ENCODE measurements at places on chromosomes 5 and 9. TPM values are rescaled to one million over a fixed set of nuclear protein-coding genes. Genes with fewer than 3 reads are reported as not detected.

DNA sequence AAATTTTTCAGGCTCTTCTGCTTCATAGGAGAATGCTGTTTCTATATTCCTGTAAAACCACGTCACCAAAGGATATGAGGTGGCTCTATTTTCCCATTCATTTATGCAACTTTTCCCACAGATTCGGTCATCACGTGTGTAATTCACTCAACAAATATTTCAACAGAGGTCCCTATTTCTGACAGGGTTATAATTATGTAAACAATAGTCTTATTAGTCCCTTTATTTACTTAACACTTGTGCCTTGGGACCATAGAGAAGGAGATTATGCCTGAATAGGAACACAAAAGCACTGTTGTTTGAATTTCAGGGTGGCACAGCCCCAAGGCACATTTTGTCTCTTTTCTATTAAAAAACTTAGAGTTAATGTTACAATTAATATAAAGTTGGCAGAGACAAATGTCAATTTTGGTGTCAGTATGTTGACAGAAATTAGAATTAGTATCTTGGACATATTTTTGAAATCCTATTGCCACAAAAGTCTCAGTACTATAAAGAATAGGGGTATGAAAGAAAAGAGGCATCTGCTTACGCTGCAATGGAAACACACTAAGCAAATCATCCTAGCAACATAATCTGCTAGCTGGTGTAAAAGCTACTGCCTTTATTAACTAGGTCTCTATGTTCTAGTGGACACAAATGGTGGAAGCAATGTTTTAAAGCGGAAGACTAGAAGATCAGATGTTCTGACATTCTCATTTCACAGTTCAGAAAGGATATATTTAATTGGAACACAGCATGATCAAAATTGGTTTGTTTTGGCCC is 229.1 kb upstream of the TBCA start:
- H3K36me3 ChIP-seq, result no peaks in the 10 kb centered on the region
- H3K27me3 ChIP-seq, result no peaks in the 10 kb centered on the region
- H3K4me1 ChIP-seq, result no peaks in the 10 kb centered on the region
- H3K4me3 ChIP-seq, result no peak overlapping the region
- DNase-seq, result no peak
- no peak overlapping the region for H3K27ac ChIP-seq

DNA sequence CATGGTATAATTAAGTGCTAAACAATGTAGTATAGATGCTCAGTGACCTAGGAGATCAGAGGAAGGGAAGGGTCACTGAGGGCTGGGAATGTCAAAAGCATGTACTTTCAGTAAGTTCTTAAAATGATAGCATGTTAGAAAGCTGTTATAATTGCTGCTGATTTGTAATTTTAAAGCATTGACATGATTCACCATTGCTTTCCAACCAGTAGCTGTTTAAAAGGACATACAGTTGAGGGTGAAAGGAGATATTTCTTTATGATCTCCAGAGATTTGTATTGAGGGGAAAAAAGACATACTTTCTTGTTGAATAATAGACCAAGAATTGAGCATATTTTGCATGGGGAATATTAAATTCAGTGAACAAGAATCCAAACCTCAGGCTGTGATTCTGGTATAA is 1.2 kb upstream of the SLC1A3 start:
- no peak overlapping the region for H3K27ac ChIP-seq
- no peak overlapping the region for H3K4me3 ChIP-seq
- no peak for DNase-seq
- no peaks in the 10 kb centered on the region for H3K4me1 ChIP-seq
- no peaks in the 10 kb centered on the region for H3K36me3 ChIP-seq
- no peaks in the 10 kb centered on the region for H3K27me3 ChIP-seq

DNA sequence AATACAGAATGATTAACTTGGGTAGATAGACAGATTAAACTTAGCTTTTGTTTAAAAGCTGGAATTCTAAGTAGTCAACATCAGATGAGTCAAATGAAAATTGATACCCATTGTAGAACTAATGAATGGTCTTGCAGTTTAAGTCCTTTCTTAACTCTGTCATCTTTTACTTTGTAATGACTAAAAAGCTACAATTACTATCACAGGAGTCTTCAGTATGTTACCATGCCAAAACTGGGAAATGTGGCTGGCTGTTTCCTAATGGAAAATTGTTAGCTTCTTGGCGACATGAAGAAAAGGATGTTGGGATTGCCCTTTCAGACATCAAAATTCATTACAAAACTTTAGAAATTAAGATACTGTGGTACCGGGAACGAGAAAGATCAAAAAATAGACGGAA is 20.2 kb upstream of the ANXA1 start:
- H3K27me3 ChIP-seq, result no peaks in the 10 kb centered on the region
- no peaks in the 10 kb centered on the region for H3K36me3 ChIP-seq
- H3K4me3 ChIP-seq, result peak overlapping the region; percentile 53

DNA sequence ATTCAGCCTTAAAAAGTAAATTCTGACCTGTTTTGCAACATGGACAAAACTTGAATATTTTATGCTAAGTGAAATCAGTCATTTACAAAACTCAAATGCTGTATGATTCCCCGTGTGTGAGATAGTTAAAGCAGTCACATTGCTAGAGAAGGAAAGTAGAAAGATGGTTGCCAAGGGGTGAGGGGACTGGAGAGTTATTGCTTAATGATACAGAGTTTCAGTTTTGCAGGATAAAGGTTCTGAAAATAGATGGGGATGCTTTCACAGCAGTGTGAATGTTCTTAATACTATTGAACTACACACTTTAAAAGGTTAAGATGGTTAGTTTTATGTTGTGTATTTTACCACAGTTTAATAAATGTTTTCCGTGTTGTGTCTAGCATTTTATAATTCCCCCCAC is 51.2 kb downstream of the SGCD start:
- H3K4me1 ChIP-seq, result no peaks in the 10 kb centered on the region
- no peak for DNase-seq
- no peaks in the 10 kb centered on the region for H3K27me3 ChIP-seq
- H3K36me3 ChIP-seq, result no peaks in the 10 kb centered on the region
- no peak overlapping the region for H3K4me3 ChIP-seq

Gene PKD2L2
- not detected for total RNA-seq

Gene TMC1
- under 0.01 TPM for total RNA-seq

DNA sequence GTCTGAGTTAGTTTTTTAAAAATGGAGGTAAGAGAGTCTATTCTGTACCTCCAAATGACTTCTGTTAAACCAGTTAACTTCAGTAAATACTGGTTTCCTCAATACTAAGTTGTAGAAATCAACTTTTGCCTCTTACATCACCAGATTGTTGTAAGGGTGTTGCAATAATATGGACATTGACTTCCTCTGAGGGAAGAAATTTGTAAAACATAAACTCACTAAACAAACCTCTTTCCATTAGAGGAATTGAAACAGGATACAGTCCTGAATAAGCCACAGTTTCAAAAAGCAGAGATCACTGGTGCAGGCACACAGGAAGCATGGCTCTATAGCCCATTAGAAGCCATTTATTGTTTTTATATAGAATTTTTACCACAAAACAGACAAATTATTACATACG is 32.7 kb upstream of the SLCO6A1 start:
- no peaks in the 10 kb centered on the region for H3K27me3 ChIP-seq
- no peak for DNase-seq
- H3K4me1 ChIP-seq, result no peaks in the 10 kb centered on the region
- no peak overlapping the region for H3K4me3 ChIP-seq
- no peaks in the 10 kb centered on the region for H3K36me3 ChIP-seq
- H3K27ac ChIP-seq, result no peak overlapping the region

Gene IRX1
- 27.8 TPM for total RNA-seq

DNA sequence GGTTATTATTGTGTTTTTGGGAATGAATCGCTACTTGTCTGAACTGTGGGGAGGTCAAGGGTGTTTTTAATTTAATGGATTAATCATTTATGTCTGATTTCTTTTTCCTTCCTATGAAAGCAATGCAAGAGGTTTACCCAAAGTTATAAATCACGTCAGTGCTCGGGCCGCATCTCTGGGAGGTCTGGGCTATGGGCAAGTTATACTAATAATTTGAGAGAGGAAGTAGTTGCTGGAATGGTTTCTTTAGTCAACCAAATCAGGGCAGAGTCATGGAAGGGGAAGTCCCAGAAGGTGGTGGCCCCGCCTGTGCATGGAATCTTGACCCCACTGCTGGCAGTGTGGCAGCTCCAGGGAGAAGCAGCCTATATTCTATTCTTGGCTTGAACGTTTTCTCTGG is 180.2 kb downstream of the HSPA4 start:
- no peak overlapping the region for H3K4me3 ChIP-seq
- no peak overlapping the region for H3K27ac ChIP-seq
- DNase-seq, result no peak

Gene TSSK1B
- 0.73 TPM for total RNA-seq

Gene SUSD3
- 52.4 TPM for total RNA-seq

DNA sequence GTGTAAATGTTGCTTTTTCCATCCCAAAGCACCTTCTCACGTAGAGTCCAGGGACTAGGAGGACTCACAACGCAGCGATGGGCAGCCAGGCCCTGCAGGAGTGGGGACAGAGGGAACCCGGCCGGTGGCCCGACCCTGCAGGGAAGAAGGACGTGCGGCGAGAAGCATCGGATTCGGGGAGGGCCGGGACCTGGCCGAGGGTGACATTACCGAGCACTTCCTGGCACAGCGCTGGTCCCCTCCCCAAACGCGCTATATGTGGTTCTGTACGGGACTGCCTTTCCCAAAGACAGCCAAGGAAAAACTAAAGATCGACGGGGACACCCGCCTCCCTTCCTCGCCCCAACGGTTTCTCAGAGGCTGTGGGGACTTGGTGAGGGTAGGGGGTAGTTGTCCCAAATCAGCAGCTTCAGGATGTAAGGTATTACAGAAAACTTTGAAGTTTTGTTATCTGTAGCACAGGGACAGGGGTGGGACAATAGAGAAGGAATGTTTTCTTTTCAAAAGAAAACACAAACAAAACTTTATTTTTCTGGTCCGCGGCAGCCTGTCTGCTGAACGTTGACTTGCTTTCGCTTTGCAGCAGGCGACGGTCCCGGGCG is 887 bp upstream of the MAP3K1 start:
- peak overlapping the region; percentile 94 for H3K4me3 ChIP-seq
- H3K36me3 ChIP-seq, result no peaks in the 10 kb centered on the region
- no peaks in the 10 kb centered on the region for H3K4me1 ChIP-seq

DNA sequence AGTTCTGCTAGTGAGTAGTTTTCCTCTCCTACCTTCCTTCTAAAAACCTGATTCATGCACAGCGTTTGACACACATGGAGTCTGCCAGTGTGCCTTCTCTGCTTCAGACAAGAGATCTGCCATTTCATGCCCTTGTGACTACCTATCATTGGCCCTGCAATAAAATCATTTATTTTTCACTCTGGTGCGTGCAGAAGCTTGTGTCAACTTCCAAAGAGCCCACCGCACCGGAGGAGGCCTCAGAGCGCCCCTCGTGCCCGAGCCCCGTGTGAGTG is 13.7 kb downstream of the HNRNPH1 start:
- H3K27ac ChIP-seq, result peak overlapping the region; percentile 23
- DNase-seq, result no peak
- H3K36me3 ChIP-seq, result no peaks in the 10 kb centered on the region
- no peak overlapping the region for H3K4me3 ChIP-seq
- H3K27me3 ChIP-seq, result no peaks in the 10 kb centered on the region

GRCh38 chr9:134555094-134555650 is 86.4 kb upstream of the COL5A1 start:
- H3K4me1 ChIP-seq, result no peaks in the 10 kb centered on the region
- H3K27ac ChIP-seq, result no peak overlapping the region
- H3K4me3 ChIP-seq, result no peak overlapping the region
- H3K27me3 ChIP-seq, result no peaks in the 10 kb centered on the region

GRCh38 chr9:34409154-34409553 is 32.5 kb upstream of the MYORG start:
- H3K4me3 ChIP-seq, result no peak overlapping the region
- H3K36me3 ChIP-seq, result no peaks in the 10 kb centered on the region
- no peaks in the 10 kb centered on the region for H3K27me3 ChIP-seq
- no peaks in the 10 kb centered on the region for H3K4me1 ChIP-seq

GRCh38 chr9:133950629-133951111 is 41.5 kb downstream of the VAV2 start:
- no peak overlapping the region for H3K27ac ChIP-seq
- no peaks in the 10 kb centered on the region for H3K27me3 ChIP-seq
- no peaks in the 10 kb centered on the region for H3K36me3 ChIP-seq
- peak overlapping the region; percentile 9 for H3K4me3 ChIP-seq
- H3K4me1 ChIP-seq, result no peaks in the 10 kb centered on the region

Gene IL5
- total RNA-seq, result not detected

Gene LRRC8A
- 26.1 TPM for total RNA-seq

Gene PCDHA6
- 2.6 TPM for total RNA-seq

Gene BTNL8
- total RNA-seq, result not detected

Data from breast epithelium (tissue), 4 donors.